ENCODE measurements at places on chromosomes 2 and 18. TPM values are rescaled to one million over a fixed set of nuclear protein-coding genes. Genes with fewer than 3 reads are reported as not detected.

DNA sequence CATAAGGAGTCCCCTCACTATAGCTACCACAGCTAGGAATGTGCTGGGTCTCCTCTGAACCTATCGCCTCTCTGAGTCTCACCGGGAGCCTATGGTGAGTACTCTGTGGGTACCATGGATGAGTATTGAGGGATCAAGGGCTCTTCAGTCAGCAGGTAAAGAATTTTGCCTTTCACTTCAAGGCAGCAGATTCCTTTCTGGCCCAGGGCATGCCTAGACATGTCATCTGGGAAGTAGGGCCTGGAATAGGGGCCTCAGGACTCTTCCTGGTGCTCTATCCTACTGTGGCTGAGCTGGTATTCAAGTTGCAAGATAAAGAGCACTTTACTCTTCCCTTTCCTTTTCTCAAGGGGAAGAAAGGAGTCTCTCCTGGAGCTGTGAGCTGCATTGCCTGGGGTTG is 85.6 kb upstream of the LHCGR start:
- no peak for DNase-seq
- H3K4me1 ChIP-seq: no peaks in the 10 kb centered on the region

GRCh38 chr2:135257383-135258090 is 205.4 kb downstream of the RAB3GAP1 start:
- H3K4me3 ChIP-seq: no peak overlapping the region
- H3K4me1 ChIP-seq: no peaks in the 10 kb centered on the region
- H3K36me3 ChIP-seq: no peaks in the 10 kb centered on the region
- no peaks in the 10 kb centered on the region for H3K27me3 ChIP-seq

GRCh38 chr2:240994171-240994896 is 4.1 kb upstream of the SNED1 start:
- DNase-seq: no peak
- peaks cover 4% of the 10 kb centered on the region for H3K4me1 ChIP-seq
- H3K27me3 ChIP-seq: no peaks in the 10 kb centered on the region
- H3K36me3 ChIP-seq: no peaks in the 10 kb centered on the region

DNA sequence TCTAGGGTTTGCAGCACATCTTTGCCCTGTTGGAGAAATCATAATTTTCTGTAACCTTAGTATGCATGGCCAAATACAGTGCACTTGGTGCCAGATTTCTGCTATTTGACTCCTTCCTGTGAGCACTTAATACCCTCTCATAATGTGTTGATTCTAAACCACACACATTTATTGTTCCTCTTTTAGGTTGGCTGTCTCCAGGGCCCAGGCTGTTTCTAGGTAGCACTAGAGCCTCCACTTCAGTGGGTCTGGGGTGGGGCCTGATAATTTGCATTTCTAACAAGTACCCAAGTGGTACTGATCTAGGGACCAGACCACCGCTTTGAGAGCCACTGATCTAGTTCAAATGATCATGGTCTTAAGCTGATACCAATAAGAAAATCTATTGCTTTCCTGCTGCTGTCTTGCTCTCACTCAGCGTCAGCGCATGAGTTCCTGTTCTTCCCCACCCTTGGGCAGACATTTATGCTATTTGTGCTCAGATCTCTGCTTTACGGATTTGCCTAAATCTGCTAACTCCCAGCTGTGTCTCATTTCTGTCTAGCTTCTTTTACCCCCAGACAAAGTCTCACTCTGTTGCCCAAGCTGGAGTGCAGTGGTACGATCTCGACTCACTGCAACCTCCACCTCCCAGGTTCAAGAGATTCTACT is 7.4 kb downstream of the PTRHD1 start:
- no peaks in the 10 kb centered on the region for H3K36me3 ChIP-seq
- H3K4me1 ChIP-seq: no peaks in the 10 kb centered on the region
- no peaks in the 10 kb centered on the region for H3K27me3 ChIP-seq
- H3K4me3 ChIP-seq: no peak overlapping the region

GRCh38 chr2:156430980-156431358 is 5.2 kb upstream of the GPD2 start:
- H3K4me1 ChIP-seq: no peaks in the 10 kb centered on the region
- no peak overlapping the region for H3K4me3 ChIP-seq
- H3K36me3 ChIP-seq: no peaks in the 10 kb centered on the region

- H3K27ac ChIP-seq: no peak overlapping the region
- no peak for DNase-seq
- no peaks in the 10 kb centered on the region for H3K4me1 ChIP-seq
- H3K4me3 ChIP-seq: no peak overlapping the region
- H3K36me3 ChIP-seq: no peaks in the 10 kb centered on the region
- no peaks in the 10 kb centered on the region for H3K27me3 ChIP-seq
Observed at GRCh38 chr2:60500861-60501260, 52.6 kb downstream of the BCL11A start.

The PLEKHH2 gene
- 1.6 TPM for total RNA-seq

The ADRA2B gene
- 0.54 TPM for total RNA-seq

The MOGAT1 gene
- total RNA-seq: 0.24 TPM

The PROKR1 gene
- total RNA-seq: 0.07 TPM

The FHOD3 gene
- 4.1 TPM for total RNA-seq

The UGT1A4 gene
- 0.93 TPM for total RNA-seq
